DMS79 treated with DMSO at 0.1 percent for 48 hours (cell line): ENCODE measurements at places on chromosomes 3 and 15.

DNA sequence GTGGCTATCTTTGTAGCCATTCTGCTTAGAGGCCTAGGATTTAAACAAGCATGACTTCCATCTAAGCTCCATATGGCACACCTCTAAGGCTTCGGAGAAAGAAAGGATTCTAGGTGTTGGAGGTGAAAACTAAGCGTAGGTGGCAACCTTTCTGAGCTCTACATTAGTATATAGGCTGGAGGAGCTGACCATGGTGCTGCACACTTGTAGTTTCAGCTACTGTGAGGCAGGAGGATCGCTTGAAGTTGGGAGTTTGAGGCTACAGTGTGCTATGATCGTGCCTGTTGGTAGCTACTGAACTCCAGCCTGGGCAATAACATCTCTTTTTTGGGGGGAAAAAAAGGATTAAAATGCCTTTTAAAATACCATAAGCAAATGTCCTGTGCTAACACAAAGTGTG lies 7.4 kb downstream of the EAF1 start:
- DNase-seq: no peak

DNA sequence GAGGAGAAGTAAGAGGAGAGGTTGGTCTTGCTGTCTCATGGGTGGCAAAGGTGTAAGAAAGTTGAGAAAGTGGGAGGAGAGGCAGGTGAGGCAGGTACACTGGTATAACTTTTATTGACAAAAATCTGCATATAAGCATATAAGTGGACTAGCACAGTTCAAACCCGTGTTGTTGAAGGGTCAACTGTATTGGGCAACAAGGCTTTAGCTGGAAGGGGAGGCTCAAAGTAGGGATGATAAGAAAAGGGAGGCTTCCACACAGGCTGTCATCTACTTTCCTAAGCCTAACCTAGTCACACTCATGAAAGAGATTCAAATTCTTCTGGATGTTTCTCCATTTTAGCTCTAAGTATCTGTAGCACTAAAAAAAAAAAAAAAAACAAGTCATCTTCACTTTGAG lies 188.1 kb upstream of the SEMA6D start:
- no peak for DNase-seq

GRCh38 chr15:82174471-82175235 lies 87.9 kb downstream of the EFL1 start:
- no peak for DNase-seq

DNA sequence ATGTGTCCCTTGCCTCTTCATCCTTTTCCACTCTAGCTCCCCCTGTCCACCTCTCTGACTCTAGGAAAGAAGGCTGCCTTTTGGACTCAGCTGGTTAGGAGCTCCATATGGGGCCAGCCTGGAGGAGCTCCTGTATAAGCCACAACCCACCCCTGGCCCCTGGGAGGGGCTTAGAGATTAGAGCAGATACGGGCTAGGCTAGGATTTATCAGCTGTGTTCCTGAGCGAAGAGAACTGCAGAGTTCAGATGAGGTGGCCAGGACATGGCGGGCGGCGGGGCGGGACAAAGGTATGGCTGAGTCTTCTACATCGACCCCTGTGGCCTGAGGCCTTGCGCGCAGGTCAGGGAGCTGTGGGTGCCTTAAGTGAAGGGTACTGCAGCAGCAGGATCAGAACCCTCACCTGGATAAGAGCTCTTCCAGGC lies 7.9 kb downstream of the NBEAL2 start:
- DNase-seq: no peak

- DNase-seq: no peak
Measured at GRCh38 chr3:146536681-146537080, 7.7 kb downstream of the PLSCR1 start.
